CD4-positive, alpha-beta memory T cell (primary cell): ENCODE measurements at places on chromosomes 1 and 21. TPM values are rescaled to one million over a fixed set of nuclear protein-coding genes. Genes with fewer than 3 reads are reported as not detected.

CCDC17 gene
- 8.3 TPM for total RNA-seq

- no peak for DNase-seq
Measured at GRCh38 chr21:43343992-43344886, 82.7 kb downstream of the SIK1 start.

DNA sequence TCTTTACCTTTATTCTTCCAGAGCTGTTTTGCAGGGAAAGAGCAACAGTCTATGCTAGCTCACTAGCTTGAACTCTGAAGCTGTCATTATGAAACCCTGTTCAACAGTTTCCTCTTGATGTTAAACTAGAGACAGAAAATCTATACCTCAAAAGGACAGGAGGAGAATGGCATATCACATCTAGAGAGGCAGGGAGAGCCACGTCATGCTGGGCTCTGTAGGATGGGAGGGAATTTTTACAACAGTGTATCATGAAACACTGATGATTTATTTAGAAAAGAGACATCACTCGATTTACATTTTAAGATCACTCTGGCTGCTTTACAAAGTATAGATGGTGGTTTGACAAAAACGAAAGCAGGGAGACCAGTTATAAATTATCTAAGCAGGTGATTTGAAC, 224.9 kb upstream of the COA6 start:
- no peak for DNase-seq

DNA sequence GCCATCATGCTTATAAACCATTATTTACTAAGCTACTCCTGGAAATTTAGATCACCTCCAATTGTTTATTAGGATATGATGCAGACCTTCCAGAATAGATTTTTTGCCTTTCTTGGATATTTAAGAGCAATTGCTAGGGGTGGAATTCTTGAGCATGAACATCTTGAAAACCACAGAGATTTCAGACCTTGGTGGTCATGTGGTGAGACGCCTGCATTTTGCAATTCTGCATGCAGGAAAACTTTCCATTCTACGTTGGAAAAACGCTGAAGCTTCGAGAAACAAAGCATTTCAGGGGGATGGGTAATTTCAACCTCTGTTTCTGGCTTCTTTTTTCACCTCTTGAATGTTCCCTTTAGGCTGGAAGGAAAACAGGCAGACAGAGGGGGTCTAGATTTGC, 596.3 kb downstream of the KIF26B start:
- DNase-seq, result no peak

DNA sequence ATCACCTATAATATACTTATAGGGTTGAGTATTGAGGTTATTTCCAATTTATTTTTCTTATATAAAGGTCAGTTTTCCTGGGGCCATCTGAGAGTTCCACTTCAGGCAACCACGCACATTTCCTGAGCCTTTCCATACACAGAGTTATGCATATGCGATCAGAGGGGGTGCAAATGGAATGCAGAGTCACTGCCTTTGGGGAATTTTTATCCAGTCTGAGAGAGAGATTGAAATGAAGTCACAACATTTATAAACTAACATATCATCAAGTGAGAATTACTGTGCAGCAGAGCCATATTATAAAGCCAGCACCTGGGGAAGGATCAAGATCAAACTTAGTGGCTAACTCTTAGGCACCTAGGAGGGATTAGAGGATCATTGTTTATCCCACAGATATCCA, 299.9 kb upstream of the PLXNA2 start:
- DNase-seq, result no peak

- no peak for DNase-seq
Measured at GRCh38 chr1:218312509-218312908, 27.4 kb downstream of the RRP15 start.

- DNase-seq, result no peak
Measured at GRCh38 chr1:179141592-179142251, 59.9 kb downstream of the TOR3A start.
